ENCODE measurements at places on chromosomes 1 and 21.

- no peak for DNase-seq
Observed at GRCh38 chr1:59305188-59305587, 8.3 kb downstream of the FGGY start.

DNA sequence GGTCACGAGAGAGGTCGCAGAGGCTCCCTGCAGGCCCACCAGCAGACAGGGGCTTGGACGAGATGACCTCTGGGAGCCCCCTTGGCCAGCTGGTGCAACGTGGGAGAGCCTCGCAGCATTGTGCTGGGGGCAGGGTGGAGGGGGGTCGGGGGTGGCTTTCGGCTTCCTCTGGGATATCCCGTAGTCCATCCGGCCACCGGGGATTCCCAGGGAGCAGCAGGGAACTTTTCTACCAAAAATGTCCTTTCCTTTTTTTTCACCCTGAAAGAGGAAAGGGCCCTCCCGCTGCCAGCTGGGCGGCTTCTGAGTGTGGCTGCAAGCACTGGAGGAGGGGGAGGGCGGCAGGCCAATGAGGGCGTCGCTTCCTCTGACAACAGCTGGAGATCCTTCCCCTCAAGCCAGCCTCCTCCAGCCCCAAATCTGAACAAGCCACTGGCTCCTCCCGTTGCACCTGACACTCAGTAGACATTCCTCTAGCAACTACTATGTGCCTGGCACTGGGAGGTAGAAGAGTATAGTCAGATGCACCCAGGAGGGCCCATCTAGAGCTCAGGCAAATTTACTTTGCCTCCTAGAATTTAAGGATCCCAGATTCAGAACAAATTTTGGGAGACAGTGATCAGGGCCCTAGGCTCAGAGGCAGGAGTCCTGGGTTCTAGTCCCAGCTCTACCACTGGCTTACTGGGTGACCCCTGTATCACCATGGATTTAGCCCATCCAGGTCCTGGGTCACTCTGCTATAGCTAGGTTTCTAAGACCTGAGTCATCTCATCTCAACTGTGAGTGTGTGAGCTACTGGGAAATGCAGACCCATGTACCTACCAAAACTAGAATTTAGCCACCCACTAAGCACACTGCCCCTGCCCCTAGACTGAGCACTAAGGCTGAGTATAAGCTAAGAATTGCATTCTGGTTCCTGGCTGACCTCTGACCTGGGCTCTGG, 2.7 kb downstream of the MOB3C start:
- peak; percentile 19 for DNase-seq

- no peak for DNase-seq
Observed at GRCh38 chr1:183702087-183702812, 49.1 kb upstream of the APOBEC4 start.

DNA sequence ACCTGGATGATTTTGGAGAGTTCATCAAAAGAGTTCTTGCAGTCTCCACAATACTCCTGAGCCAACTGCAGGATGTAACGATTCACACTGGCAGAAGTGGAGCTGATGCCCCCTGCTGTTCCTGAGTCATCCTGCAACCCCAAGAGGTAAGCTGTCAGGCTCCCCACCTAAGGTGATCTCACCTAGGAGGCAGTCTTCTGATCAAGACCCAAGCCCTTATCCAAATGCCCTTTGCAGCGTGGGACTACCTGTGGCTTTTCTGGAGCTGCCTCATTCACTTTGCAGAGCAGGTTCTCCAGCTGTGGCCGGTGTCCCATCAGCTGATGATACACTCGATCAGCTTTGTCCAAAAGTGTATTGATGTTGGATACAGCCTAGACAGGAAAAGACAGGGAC, 96.4 kb downstream of the UBR4 start:
- DNase-seq = peak; percentile 6

GRCh38 chr1:209567698-209568175, 15.8 kb upstream of the CAMK1G start:
- no peak for DNase-seq
